ENCODE measurements at places on chromosomes 11 and 22. TPM values are rescaled to one million over a fixed set of nuclear protein-coding genes. Genes with fewer than 3 reads are reported as not detected.

BIK gene
- total RNA-seq, result 61.0 TPM

FADS3 gene
- 97.4 TPM for total RNA-seq

IL17RA gene
- 6.2 TPM for total RNA-seq

CENATAC gene
- total RNA-seq, result 13.5 TPM

SPDYC gene
- not detected for total RNA-seq

BBOX1 gene
- 2.7 TPM for total RNA-seq

OR51B5 gene
- total RNA-seq, result not detected

ZNF195 gene
- total RNA-seq, result 28.4 TPM

CCDC116 gene
- total RNA-seq, result not detected

IGSF22 gene
- total RNA-seq, result 0.43 TPM

CLMP gene
- total RNA-seq, result 34.1 TPM

SEC14L6 gene
- total RNA-seq, result 6.7 TPM

DTX4 gene
- total RNA-seq, result 2.9 TPM

ABCG4 gene
- not detected for total RNA-seq

MPEG1 gene
- total RNA-seq, result not detected

MUC6 gene
- not detected for total RNA-seq

TSPAN4 gene
- total RNA-seq, result 45.0 TPM

SLC29A2 gene
- 3.2 TPM for total RNA-seq

TEX12 gene
- total RNA-seq, result not detected

SPINDOC gene
- 6.0 TPM for total RNA-seq

CCDC73 gene
- not detected for total RNA-seq

EXPH5 gene
- total RNA-seq, result 11.7 TPM

OSM gene
- total RNA-seq, result not detected

DRICH1 gene
- total RNA-seq, result not detected

TMEM191C gene
- total RNA-seq, result not detected

CDC42EP2 gene
- 2.6 TPM for total RNA-seq

TTC17 gene
- 117 TPM for total RNA-seq

DEUP1 gene
- total RNA-seq, result not detected

MRGPRE gene
- 0.72 TPM for total RNA-seq

PGA5 gene
- not detected for total RNA-seq

ANGPTL5 gene
- not detected for total RNA-seq

OR8K3 gene
- total RNA-seq, result not detected

SPA17 gene
- total RNA-seq, result 8.7 TPM

PPFIBP2 gene
- 14.9 TPM for total RNA-seq

SLC35F2 gene
- 67.2 TPM for total RNA-seq

RTCB gene
- total RNA-seq, result 132 TPM

NFAM1 gene
- under 0.01 TPM for total RNA-seq

LMO2 gene
- total RNA-seq, result 0.96 TPM

ZP1 gene
- total RNA-seq, result not detected

EFCAB6 gene
- 1.1 TPM for total RNA-seq

C11orf65 gene
- 1.2 TPM for total RNA-seq

PANX2 gene
- under 0.01 TPM for total RNA-seq
